ENCODE measurements at places on chromosomes 12 and 14.

GRCh38 chr12:89697296-89697695, 11.3 kb downstream of the ATP2B1 start:
- DNase-seq, result no peak

GRCh38 chr12:55932551-55932910, 1.6 kb downstream of the DGKA start:
- DNase-seq, result peak; percentile 67

DNA sequence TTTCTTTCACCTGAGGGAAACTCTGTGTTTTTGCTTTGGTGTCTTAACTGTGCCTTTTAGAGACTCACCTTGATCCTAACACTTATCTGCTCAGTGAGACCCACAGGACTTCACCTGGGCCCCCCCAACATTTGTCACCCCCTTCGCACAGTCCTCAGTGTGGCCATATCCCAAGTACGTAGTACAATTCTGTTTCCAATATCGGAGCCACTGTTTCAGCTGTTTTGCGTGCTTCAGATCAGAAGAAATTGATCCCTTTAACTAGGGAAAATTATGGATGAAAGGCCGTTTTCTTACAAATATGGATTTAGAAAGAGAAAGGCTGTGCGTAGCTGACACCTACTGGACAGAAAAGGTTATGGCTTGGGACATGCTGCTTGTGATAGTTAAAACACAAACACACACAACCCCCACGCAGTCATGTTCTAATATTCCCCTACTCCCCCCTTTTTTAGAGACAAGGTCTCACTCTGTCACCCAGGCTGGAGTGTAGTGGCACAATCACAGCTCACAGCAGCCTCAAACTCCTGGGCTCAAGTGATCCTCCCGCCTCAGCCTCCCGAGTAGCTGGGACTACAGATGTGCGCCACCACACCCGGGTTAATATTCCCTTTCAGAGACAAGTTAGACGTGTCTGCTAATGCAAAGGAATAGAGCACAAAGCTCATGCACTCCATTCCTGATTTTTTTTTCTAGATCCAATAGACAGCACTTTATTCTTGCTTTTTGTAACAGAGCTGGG, 3.6 kb upstream of the SLC7A8 start:
- peak; percentile 34 for DNase-seq

GRCh38 chr14:65231286-65231980, 129.1 kb upstream of the MAX start:
- DNase-seq, result no peak
